ENCODE measurements at places on chromosomes 1 and 21.
A peak's percentile ranks its signal among the peaks of the same experiment; 100 is the strongest.

DNA sequence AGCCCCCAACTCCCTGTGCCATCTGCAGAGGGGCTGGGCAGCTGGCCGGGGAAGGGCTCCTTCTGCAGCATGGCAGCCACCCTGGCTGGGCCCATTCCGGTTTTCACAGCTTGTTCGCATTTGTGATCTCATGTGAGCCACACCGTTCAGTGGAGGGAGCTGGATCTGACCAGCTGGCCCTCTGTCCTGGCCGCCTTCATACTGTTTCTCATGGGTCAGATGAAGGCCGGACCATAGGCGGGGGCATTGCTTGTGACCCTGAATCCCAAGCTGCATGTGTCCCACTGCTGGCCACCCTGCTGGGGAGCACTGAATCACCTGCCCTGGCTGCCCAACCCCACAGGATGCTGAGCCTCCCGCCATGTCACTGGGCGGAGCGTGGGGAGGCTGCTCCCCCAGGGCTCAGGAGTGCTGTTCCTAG, 36.4 kb upstream of the PRSS38 start:
- DNase-seq: no peak

- DNase-seq: peak; percentile 32
Observed at GRCh38 chr1:185917646-185918045, 183.5 kb downstream of the HMCN1 start.

DNA sequence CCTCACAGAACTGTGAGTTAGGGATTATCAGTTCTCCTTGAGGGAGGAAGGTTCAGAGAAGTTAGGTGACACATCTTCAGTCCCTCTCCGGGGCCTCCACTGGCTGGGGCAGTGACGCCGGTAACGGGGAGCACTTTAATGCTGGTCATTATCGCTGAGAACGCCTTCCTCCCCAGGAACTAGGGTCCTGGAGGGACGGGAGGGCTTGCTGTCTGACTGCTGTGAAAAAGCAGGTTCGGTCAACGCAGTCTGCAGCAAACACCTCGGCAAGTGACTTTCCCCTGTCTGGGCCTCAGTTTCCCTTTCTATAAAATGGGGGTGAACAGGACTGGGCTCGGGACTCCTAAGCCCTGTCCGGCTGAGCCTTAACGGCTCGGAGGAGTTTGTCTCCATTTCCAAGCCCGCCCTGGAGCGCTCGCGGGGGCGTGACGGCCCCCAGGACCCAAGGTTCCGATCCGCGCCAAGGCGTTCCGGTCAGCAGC, 341 bp upstream of the TMEM61 start:
- no peak for DNase-seq

DNA sequence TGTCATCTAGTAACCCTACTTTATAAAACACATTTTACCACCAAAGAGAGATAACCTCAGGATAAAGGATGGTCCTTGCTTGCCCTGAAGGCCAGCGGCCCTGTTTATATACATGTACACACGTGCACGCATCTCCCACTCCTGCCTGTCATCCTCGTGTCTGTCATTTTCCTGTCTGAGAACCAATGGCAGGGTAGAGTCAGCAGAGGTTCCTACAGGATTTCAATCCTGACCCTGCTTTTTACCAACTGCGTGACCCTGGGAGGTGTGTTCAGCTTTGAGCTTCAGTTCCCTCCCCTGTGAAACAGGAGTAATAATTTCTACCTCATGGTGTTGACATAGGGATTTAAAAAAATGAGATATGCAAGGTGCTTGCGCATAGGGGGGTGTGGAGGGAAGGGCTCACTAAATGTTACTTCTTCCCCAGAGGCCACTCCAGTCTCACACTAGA, 12.3 kb upstream of the RASSF5 start:
- no peak for DNase-seq

- DNase-seq: no peak
Observed at GRCh38 chr1:13820456-13820855, 120.5 kb downstream of the PRDM2 start.

DNA sequence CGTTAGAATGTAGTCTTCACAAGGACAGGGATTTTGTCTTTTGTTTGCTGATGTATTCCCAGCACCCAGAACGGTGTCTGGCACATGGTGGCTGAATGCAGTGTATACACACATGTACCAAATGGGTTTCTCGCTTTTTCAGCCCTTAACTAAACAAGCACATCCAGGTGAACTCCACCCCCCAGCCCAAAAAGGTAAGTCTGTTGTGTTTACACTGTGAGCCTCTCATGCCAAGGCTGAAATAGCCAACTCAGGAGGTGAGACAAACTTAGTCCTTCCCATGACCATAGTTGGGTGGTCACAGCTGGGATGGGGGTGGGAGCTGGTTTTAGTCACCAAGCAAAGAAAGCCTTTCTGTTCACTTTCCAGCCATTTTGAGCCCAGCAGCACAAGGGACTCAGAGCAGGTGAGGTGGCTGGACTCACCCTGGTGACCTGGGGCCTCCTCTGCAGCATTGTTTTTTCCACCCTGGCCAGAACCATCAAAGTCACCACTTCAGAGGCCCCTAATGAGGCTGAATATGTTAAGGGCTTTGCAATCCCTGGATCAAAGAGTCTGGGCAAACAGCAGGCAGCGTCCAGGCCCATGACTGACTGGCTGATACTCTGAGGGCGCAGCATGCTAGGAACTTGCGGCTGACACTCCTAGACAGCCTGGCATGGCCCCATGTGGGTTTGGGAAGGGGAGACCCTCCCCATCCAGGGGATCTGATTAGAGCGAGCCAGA, 8.7 kb downstream of the TENT5B start:
- DNase-seq: no peak

GRCh38 chr21:46160657-46160906, 5.2 kb upstream of the FTCD start:
- DNase-seq: no peak

GRCh38 chr1:20720631-20721091, 2.9 kb upstream of the KIF17 start:
- DNase-seq: no peak

GRCh38 chr21:31234936-31235335, 109.1 kb downstream of the TIAM1 start:
- DNase-seq: no peak

GRCh38 chr1:59433440-59433813, 136.5 kb downstream of the FGGY start:
- no peak for DNase-seq

GRCh38 chr1:219460081-219460895, 152.6 kb downstream of the ZC3H11B start:
- DNase-seq: no peak

- no peak for DNase-seq
Observed at GRCh38 chr1:36023098-36023769, 60.7 kb upstream of the TEKT2 start.

GRCh38 chr1:159208175-159208825, 3.6 kb downstream of the ACKR1 start:
- no peak for DNase-seq

- DNase-seq: no peak
Observed at GRCh38 chr1:186375929-186376319, 286 bp downstream of the ODR4 start.

DNA sequence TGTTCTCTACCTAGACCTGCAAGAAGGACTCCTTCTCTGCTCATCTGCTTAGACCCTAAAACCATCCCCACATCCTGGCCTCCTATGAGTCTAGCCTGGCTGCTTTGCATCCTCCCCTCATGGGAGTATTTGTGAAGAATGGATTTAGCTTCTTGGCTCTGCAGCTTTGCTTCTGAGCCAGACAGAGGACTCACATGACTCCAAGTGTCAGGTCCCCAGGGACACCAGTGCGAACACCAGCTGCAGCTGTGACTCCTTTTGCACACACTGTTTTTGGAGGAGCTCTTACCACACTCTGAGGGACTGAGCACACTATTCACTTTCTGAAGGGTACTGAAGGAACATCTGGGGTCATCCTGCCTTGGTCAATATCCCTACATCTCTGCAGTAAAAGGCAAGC, 131.8 kb upstream of the SGIP1 start:
- DNase-seq: no peak

- no peak for DNase-seq
Observed at GRCh38 chr21:41260428-41260827, 56.2 kb upstream of the FAM3B start.

DNA sequence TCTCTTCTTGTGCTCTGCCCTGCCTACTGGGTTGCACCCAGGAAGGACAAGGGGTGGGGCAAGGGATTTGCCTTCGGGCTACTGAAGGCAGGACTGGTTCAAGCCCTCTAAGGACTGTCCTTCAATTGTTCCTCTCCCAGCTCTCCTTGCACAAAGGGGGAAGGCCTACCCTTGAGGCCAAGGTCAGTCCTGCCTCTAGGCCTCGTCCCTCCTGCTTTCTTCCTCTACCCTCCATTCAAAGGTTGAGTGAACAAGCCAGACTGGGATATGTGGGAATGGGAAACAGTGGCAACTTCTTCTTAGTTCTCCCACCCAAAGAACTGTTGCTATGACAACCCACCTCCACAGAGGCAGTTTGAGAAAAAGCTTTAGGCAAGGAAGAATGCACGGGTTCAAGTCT, 2.7 kb downstream of the LURAP1 start:
- DNase-seq: no peak

GRCh38 chr1:154845879-154846278, 24.2 kb downstream of the KCNN3 start:
- DNase-seq: no peak

- DNase-seq: no peak
Observed at GRCh38 chr1:164565357-164565756, 6.4 kb downstream of the PBX1 start.

- DNase-seq: no peak
Observed at GRCh38 chr21:41597811-41598231, 89.9 kb upstream of the TMPRSS2 start.

DNA sequence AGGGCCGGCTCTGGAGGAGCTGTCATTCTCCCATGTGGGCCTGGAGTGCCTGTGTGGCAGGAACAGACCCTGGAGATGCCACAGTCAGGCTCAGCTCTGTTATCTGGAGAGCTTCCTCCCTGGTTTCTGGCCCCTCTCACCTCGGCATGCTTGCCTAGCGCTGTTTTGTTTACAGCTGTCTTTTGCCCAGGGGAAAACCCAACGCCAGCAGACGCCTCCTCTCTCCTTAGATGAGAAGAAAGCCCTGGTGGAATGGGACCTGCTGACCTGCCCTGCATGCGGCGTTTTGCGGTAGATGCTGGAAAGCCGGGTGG, 104.9 kb downstream of the CRYAA start:
- no peak for DNase-seq

GRCh38 chr1:86998727-86999126, 84.3 kb downstream of the HS2ST1 start:
- no peak for DNase-seq

- DNase-seq: peak; percentile 27
Observed at GRCh38 chr1:159889821-159890252, 10.1 kb downstream of the CFAP45 start.

GRCh38 chr1:82948386-82948785, 1050.5 kb downstream of the TTLL7 start:
- DNase-seq: no peak

DNA sequence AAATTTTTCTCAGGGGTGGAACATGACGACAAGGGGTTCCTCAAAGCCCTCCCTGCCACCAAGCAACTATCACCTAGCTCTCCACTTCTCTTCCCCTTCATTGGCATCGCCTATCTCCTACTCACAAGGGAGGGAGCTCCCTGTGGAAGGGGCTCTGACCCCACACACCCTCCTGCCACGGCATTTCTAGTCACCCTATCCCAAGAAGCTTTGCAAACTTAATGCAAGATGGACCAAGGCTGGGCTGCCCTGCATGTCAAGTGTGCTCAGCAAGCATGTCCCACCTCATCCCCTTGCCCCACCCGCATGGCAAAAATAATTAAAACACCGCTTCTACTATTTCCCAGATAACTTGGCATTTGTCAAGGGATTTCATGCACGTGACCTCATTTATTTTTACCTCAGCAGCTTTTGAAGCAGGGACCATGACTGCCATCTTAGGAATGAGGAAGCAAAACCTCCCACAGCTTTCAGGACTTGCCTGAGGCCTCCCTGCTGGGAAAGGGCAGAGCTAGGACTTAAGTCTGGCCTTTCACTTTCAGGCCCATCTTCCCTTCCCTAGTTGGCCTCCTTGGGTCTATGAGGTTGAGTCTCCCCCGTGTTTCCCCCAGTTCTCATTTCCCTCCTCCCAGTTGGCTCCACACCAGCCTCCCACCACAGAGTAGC, 161.3 kb downstream of the TSEN15 start:
- peak; percentile 73 for DNase-seq

GRCh38 chr1:235327559-235328270, at the start of gene ARID4B:
Gene ARID4B, minus strand, starts transcription at chr1:235328179. Its CDS starts 1,260 bp downstream, at chr1:235326919.
- peak; percentile 75 for DNase-seq

GRCh38 chr1:6178751-6179563, 1.2 kb downstream of the CHD5 start:
- DNase-seq: no peak

DNA sequence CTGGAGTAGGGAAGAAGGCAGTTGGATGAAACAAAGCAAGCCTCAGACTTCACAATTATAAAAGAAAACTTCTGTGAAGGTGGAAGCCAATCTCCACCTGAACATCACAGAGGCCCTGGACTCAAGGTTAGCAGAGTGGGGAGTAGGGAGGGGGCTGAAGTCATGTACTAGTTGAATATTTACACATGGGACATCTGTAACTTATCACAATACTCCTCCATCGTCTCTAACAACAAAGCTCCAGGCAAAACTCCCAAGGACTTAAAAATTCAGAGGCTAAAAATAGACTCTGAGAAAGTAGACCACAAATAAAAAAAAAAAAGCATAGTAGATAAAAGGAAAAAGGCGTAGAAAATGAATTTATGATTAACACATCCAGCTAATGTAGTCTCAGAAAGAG, 326.3 kb upstream of the PKN2 start:
- DNase-seq: no peak

DNA sequence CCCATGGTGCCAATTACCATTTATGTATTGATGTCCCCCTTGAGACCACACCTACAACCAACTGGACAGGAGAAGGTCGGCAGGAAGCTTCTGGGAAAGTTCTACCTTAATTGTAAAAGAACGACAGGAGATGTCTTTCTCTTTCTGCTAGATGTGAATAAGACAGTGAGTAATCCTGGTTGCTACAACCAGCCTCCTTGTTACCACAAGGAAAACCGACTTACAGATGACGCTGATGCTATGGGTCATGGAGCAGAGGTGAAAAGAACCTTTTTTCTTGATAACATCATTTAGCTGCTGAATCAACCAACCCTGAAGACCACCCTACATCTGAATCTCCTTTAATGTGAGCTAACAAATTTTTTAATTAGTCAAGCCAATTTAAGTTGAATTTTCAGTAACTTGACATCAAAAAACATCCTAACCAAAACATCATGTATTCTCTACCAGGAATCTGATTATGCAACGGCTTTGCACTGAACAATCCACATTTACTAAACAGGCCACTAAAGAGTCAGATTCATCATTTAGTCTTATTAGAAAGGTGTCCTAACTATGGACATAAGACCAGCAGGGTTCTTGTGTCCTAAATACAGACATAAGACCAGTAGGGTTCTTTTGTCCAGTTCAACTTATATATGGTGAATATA, 23.0 kb downstream of the RGS2 start:
- peak; percentile 57 for DNase-seq

- DNase-seq: no peak
Observed at GRCh38 chr1:5690898-5691297, 301.3 kb downstream of the NPHP4 start.

DNA sequence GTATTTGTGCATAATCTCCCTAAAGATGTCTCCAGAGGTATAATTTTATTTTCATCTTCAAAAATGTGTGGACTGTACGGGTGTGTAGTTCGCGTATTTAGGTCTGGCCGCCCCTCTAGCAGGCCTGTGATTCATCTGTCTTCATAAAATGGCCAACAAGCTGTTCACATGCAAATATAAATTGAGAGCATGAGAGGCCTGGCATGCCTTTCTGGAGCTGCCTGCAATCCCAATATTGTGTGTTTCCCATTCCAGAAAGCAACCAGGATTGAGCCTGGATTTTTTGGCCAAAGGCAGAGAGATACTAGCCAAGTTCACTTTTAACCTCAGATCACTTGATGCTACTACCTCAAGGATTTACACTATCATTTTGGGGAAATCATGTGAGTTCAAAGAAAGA, 197.2 kb downstream of the NFIA start:
- no peak for DNase-seq

Data from Caki2 (cell line).